ENCODE measurements at places on chromosomes 2 and 18. TPM values are rescaled to one million over a fixed set of nuclear protein-coding genes. Genes with fewer than 3 reads are reported as not detected.

- peak; percentile 92 for DNase-seq
Observed at GRCh38 chr2:85796341-85797262, 42.8 kb downstream of the ATOH8 start.

- no peak for DNase-seq
Observed at GRCh38 chr2:206442474-206442832, 879 bp upstream of the ADAM23 start.

GRCh38 chr2:57758686-57759085 lies 287.9 kb upstream of the VRK2 start:
- DNase-seq, result no peak

GRCh38 chr2:102841107-102841840 lies 79.4 kb downstream of the TMEM182 start:
- peak; percentile 77 for DNase-seq

The COBLL1 gene
- total RNA-seq, result 27.1 TPM

GRCh38 chr18:44786688-44787087 lies 106.0 kb downstream of the SETBP1 start:
- peak; percentile 64 for DNase-seq

The OTOS gene
- not detected for total RNA-seq

GRCh38 chr2:28341208-28341891 lies 51.3 kb upstream of the FOSL2 start:
- DNase-seq, result no peak

- no peak for DNase-seq
Observed at GRCh38 chr18:57811477-57812125, 8.5 kb upstream of the ATP8B1 start.

The APLF gene
- total RNA-seq, result 7.9 TPM

DNA sequence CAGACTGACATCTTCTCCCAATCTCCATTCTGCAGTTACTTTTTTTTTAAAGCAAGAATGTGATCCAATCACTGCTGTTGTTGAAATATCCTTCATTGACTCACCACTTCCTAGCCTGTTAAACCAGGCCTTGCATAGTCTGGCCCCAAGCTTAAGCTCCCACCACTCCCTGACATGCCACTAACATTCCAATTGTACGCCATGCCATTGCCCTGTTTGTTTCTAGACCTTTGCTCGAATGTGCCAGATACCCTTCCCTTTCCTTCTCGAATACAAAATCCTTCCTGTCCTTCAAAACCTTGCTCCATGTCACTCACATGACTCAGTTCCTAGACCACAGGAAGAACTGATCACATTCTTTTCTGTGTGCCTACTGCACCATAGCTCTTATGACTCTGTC lies 224.2 kb downstream of the CYRIA start:
- no peak for DNase-seq

DNA sequence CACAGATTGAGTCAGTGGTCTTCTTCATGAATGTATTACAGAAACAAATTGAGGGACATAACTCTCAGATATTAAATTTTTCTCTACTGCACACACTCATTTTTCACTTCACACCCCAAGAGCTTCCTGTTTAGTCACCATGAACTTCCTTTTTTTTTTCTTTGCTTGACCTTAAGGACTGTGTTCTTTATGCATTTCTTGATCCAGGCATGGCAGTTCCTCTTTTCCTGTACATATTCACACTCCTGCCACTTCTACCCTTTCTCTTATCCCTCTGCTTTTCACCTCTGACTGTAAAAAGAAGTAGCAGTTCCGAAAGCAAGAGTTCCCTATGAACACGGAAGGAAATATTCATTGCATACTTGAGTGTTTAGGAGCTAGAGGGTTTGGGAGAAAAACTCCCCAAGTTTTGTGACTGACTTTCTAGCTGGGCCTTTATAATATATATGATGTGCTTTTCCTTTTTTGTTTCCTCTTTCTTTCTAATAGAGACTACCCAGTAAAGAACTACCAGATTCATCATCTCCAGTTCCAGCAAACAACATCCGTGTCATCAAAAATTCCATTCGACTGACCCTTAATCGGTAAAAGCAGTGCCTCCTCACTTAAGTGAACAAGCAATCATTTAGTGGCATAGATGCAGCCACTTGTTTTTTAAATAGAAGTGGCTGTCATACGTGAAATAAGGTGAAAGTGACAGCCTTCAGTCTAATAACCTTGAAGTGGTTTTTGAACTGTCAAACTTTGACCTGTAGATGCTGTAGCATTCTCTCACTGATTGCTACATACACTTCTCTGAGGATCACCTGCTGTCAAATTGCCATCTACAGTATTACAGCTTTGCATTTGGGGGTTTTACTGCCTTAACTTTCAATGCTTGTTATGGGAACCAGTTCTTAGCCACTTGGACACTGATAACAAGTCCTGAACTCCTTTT lies 40.8 kb downstream of the PAPOLG start:
- DNase-seq, result no peak

GRCh38 chr2:166170356-166170755 lies 42.5 kb upstream of the SCN1A start:
- DNase-seq, result no peak

The PLCL1 gene
- 31.2 TPM for total RNA-seq

DNA sequence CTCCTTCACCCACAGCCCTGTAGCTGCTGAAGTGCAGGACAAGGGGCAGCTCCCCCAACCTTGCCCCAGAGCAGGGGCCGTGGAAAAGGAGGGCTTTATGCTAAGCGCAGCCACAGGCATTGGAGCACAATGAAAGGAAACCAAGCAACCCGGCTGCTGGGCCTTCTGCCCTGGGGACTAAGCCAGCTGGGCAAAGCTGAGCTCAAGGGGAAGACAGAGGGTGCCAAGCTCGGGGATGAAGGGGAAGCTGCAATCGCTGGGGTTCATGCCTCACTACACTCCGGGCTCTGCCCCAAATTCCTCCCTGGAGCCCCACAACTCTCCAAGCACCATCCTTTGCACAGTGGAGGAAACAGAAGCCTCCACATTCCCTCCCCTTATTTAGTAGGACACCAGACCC lies 12.4 kb downstream of the SFXN5 start:
- no peak for DNase-seq

DNA sequence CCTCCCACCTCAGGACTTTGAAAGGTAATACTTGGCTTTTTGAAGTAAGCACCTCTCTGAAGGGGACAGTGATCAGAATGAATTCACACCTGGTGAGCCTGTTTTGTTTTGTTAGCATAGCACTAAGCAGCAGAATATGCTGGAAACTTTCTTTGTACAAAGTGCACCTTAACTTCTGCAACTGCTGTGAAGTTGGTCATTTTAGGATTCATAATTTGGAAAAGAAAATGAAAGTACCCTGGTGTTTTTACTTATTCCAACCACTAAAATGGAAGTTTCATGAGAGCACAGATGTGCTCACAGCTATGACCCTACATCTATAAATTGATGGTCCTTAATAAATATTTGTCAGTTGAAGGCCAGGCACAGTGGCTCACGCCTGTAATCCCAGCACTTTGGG lies 257.8 kb upstream of the STON1 start:
- DNase-seq, result no peak

- DNase-seq, result no peak
Observed at GRCh38 chr2:226874749-226875148, 38.9 kb downstream of the RHBDD1 start.

DNA sequence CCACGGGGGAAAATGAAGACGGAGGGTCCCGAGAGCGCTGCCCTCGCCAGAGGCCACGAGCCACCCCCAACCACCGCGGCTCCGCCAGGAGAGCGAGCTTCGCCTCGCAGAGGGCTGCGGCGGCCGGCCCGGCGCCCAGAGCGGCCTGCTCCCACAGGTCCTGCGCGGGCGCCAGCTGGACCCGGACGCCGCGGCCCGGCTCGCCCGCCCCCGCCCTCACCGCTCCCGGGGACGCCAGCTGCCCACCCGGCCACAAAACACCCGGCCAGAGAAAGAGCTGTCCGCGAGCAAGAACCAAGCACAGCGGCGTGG lies 709 bp downstream of the PTPN2 start:
- no peak for DNase-seq

The ERCC3 gene
- total RNA-seq, result 59.2 TPM

The CRYBA2 gene
- total RNA-seq, result not detected

The ABCB11 gene
- not detected for total RNA-seq

GRCh38 chr18:45935591-45936335 lies 31.4 kb downstream of the EPG5 start:
- no peak for DNase-seq

The SNED1 gene
- 15.0 TPM for total RNA-seq

DNA sequence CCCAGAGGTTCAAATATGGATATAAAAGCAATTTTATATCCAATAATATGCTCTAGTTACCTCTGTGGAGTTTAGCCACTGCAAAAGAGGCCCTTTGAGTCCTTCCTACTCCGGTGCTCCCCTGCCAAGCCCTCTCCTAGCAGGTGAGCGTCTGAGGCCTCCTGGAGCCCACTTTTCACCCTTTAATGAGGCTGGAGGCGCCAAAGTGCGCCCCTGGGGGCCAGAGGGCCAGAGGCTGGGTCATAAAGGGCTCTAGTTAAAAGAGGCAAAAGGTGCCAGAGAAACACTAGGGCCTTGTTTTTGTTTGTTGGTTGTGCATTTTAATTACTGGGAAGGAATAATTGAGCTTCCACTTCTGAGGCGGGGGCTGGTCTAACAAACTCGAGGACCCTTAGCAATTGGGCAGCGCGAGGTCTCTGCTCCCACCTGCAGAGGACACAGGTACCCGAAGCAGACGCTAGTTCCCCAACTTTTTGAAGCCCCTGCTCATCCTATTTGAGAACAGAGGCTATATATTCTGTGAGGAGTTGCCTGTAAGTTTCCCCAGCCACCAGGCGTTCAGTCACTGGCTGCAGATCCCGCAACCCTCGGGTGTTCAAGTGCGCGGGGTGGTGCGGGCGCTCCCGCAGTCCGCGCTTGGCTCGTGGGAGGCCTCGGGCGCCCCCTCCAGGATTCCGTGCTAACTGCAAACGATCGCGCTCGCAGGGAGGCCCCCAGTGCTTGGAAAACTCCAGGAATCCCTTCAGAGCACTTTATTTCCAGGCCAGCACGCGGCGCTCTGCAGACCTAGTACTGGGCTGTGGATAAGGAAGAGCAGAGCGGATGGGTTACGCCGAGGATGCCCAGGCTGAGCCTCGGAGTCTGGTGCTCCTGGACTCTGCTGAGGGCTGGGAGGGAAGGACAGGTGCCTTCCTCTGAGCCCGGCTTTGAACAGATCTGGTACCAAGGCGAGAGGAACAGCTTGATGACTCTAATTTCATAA lies 14.1 kb downstream of the MSGN1 start:
- DNase-seq, result peak; percentile 92

DNA sequence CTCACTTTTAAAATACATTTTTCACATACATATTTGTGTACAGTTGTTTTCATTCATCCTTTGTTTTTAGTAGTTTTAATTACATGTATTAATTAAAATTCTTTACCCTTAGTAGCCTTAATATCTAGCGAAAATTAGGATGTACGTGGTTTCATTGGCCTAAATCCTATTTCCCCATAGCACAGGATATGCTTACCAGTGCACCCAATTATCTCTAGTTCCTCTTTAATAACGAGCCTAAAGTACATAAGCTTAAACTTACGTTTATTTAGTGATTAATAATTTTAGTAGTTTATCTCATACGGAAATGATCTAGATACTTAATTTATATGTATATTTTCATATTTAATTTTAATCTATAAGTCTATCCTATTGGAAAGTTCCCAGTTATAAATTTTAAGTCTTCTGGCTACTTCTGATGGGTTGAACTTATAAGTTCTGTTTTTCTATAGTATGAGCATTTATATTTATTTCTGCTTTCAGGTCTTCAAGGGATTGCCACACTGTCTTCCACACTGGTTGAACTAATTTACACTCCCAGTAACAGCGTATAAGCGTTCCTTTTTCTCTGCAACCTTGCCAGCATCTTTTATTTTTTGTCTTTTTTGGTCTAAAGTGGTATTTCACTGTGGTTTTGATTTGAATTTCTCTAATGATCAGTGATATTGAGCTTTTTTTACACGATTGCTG lies 21.4 kb upstream of the RUFY4 start:
- no peak for DNase-seq

GRCh38 chr2:239668651-239669050 lies 267.8 kb upstream of the HDAC4 start:
- DNase-seq, result no peak

The G6PC2 gene
- total RNA-seq, result not detected

- DNase-seq, result no peak
Observed at GRCh38 chr2:181774685-181775084, 94.4 kb upstream of the NEUROD1 start.

- DNase-seq, result no peak
Observed at GRCh38 chr18:45039376-45039775, 358.7 kb downstream of the SETBP1 start.

- DNase-seq, result peak; percentile 62
Observed at GRCh38 chr2:150060341-150060740, 427.1 kb downstream of the RND3 start.

DNA sequence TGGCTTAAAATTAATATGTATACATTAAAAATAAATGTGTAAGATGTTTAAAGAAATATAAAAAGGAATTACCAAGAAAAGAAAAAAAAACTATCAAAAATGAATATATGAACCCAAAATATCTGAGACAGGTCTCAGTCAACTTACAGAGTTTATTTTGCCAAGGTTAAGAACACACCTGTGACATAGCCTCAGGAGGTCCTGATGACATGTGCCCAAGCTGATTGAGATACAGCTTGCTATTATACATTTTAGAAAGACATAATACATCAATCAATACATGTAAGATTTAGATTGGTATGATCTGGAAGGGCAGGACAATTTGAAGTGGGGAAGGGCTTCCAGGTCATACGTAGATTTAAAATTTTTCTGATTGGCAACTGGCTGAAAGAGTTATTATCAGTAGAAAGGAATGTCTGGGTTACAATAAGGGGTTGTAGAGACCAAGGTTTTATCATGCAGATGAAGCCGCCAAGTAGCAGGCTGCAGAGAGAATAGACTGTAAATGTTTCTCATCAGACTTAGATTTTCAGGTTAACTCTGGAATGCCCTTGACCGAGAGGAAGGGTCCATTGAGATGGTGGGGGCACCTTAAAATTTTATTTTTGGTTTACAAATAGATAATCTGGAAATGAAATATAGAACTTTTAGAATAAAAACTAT lies 74.7 kb downstream of the EXOC6B start:
- DNase-seq, result no peak

- peak; percentile 89 for DNase-seq
Observed at GRCh38 chr2:200466425-200467418, 43.1 kb downstream of the KCTD18 start.

The SRBD1 gene
- 25.1 TPM for total RNA-seq

DNA sequence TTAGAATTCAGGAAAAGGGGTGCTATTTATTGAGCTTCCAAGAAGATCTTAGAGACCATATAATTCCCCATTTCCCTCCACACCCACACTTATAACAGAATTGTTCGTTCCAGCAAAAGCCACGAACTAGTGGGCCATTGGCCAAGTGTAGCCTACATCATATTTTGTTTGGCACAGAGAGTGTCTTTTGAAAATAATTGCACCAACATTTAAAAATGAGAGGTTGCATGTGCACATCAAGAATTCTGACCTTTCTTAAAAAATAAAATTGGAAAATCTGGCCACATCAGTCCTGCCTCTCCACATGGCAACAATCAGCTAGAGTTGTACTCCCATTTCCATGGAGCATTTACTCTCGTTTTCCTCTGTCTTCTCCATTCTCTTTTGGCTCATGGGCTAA lies 655.5 kb upstream of the FANCL start:
- DNase-seq, result peak; percentile 33

The AKAIN1 gene
- not detected for total RNA-seq

The CD8B2 gene
- total RNA-seq, result not detected

Measured in tongue (tissue), 3 donors.